ENCODE measurements at places on chromosomes 12 and 14.

DNA sequence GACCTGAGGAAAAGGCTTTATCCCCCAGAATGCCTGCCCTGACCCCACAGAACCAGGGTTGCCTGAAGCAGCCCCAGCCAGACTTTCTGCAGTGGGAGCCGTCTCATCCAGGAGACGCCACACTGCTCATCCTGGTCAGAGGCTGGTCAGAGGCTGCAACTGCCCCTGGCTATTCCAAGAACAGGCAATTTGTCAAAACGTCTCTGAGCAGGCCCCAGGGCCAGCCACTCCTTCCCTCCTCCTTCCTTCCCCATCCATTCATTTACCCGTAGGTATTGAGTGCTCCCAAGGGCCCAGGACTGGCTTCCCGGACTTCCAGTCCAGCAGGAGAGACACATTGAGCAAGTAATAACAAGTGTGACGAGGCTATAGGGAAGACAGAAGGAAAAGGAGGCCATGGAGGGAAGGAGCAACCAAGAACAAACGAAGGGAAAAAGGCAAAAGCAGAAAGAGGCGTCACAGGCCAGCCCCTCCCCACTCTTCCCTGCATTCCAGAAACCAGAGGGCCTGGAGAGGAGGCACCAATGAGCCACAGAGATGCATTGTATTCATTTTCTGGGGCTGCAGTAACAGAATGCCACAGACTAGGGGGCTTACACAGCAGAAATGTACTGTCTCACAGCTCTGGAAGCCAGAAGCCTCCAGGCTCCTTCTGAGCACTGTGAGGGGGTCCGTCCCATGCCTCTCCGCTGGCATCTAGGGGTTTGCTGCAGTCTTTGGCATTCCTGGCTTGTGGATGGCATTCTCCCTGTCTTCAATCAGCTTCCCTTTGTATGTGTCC, 21.0 kb upstream of the CD9 start:
- no peak for DNase-seq

DNA sequence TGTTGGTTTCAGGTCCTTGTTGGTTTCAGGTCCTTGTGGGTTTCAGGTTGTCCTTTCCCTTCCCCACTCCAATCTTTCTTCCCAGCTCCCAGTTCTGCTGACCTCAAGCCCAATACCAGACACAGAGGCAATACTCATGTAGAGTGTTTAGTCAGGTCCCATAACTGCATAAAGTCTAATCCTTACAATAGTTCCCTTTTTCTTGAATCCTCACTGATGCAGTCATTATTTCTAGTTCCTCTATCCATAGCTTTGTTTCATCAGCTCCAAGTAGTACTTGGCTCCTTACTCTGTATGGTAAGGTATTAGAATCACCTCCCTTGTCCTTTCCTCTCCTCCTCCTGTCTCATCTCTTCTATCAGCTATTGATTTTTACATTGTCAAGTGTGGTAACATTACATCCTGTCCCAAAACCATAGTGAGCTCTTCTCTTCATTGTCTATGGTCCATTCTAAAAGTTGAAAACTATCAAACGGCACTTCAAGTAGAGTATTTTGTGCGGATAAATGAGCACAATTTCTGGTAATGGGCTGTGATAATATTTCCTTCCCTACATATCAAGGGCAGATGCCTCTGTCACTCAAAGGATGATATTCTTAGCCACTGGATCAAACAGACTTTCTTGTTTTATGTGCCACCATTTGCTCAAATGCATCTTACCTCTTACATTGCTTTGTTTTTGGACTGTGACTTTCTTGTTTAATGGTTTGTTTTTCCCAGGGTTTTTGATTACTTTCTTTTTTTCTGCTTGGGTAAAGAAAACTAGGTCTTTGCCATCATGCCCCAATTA, 57.2 kb upstream of the JDP2 start:
- DNase-seq: no peak

GRCh38 chr14:52095336-52095735, 26.5 kb upstream of the NID2 start:
- no peak for DNase-seq

GRCh38 chr12:94813314-94813713, 163.0 kb upstream of the TMCC3 start:
- no peak for DNase-seq

- no peak for DNase-seq
Observed at GRCh38 chr12:47317175-47317915, 237.6 kb upstream of the AMIGO2 start.

DNA sequence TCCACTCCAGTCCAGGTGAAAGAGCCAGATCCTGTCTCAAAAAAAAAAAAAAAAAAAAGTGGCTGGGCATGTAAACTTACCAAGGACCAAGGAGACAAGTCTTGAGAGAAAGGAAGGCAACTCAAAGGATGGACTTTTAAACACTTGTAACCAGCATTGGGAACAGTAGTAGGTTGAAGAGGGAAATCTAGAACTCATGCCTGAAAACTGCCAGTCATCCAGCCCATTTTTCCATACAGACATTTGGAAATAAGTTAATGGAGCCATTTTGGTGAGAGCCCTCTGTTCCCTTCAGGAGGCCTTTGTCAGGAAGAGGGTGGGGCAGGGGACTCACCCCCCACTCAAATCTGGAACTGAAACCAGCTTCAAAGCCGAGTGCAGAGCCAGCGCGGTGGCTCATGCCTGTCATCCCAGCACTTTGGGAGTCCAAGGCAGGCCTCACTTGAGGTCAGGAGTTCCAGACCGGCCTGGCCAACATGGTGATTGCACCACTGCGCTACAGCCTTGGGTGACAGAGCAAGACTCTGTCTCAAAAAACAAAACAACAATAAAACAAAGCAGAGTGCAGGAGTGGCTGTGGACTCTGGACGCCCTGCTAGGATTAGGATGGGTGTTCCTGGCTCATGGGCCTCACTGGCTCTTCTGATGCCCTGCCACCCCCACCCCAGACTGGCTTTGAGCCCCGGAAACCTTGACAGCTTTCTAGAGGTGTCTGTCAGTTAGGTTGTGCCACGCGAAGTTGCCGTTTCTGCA, 1.6 kb upstream of the MLXIP start:
- DNase-seq: no peak

- DNase-seq: no peak
Observed at GRCh38 chr14:74572726-74573301, 39.2 kb downstream of the LTBP2 start.

GRCh38 chr12:27261866-27262265, 17.8 kb downstream of the STK38L start:
- no peak for DNase-seq

GRCh38 chr14:91413547-91414474, 3.8 kb downstream of the CCDC88C start:
- DNase-seq: no peak
